Large intestine (tissue), 12 donors: ENCODE measurements at places on chromosomes 2 and 18. TPM values are rescaled to one million over a fixed set of nuclear protein-coding genes. Genes with fewer than 3 reads are reported as not detected.

Gene CD8A
- polyA plus RNA-seq: 2.1 TPM

Gene TTN
- 0.90 TPM for polyA plus RNA-seq

Gene DAW1
- polyA plus RNA-seq: 0.79 TPM

Gene ASPRV1
- polyA plus RNA-seq: 1.5 TPM
